GM23248 (cell line): ENCODE measurements at places on chromosomes 2 and 18. TPM values are rescaled to one million over a fixed set of nuclear protein-coding genes. Genes with fewer than 3 reads are reported as not detected.
A peak's percentile ranks its signal among the peaks of the same experiment; 100 is the strongest.

Gene CCDC141
- not detected in 2 replicates for total RNA-seq

Gene ALK
- under 0.01 TPM in 1 of 2 replicates, not detected in the other for total RNA-seq

Gene CHRND
- not detected in 2 replicates for total RNA-seq

- peak; percentile 80 for DNase-seq
- H3K4me3 ChIP-seq: peak overlapping the region; percentile 95
- no peaks in the 10 kb centered on the region for H3K27me3 ChIP-seq
- H3K4me1 ChIP-seq: peaks cover 20% of the 10 kb centered on the region
Observed at GRCh38 chr2:171524018-171524401, 1.7 kb downstream of the CYBRD1 start.

- no peak overlapping the region for H3K4me3 ChIP-seq
- H3K4me1 ChIP-seq: no peaks in the 10 kb centered on the region
- DNase-seq: no peak
- H3K36me3 ChIP-seq: no peaks in the 10 kb centered on the region
- no peaks in the 10 kb centered on the region for H3K27me3 ChIP-seq
Observed at GRCh38 chr2:175792199-175792598, 209.9 kb downstream of the LNPK start.

GRCh38 chr2:57894381-57894780 lies 152.2 kb upstream of the VRK2 start:
- DNase-seq: no peak
- H3K4me3 ChIP-seq: no peak overlapping the region
- no peaks in the 10 kb centered on the region for H3K36me3 ChIP-seq
- H3K27ac ChIP-seq: no peak overlapping the region
- H3K4me1 ChIP-seq: peaks cover 17% of the 10 kb centered on the region
- no peaks in the 10 kb centered on the region for H3K27me3 ChIP-seq

- H3K4me3 ChIP-seq: no peak overlapping the region
- DNase-seq: no peak
- no peaks in the 10 kb centered on the region for H3K27me3 ChIP-seq
- H3K4me1 ChIP-seq: 0 out of 2 replicates have a peak, but pooled peaks cover 16% of the 10 kb centered on the region
Observed at GRCh38 chr2:30680121-30680520, 127.1 kb downstream of the CAPN13 start.

DNA sequence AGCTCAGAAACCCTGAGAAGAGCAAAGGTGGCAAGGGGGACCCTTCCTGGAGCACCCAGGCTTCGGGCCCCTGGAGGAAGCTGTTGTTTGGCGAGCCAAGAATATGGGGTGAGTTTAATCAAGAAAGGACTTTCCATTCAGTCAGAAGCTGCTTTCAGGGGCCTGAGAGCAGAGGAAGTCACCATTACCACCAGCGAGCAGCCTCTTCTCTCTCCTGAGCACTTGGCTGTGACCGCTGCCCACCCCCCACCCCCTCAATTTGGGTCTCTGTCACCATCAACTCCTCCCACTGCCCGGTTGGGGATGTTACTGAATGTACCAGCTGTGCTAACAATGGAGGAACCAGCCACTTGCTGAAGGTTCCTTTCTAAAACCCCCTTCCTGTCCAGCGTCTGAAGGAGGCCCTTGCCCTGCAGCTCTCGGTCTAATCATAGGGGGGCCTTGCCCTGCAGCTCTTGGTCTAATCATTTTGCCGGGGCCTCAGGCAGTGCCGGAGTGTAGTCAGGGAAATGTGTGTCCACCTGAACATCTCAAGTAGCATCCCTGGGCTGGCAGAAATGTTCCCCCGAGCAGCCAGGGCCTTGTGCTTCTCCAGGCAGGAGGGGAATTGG lies 943 bp downstream of the INPP5D start:
- no peak overlapping the region for H3K27ac ChIP-seq
- no peak overlapping the region for H3K4me3 ChIP-seq
- H3K36me3 ChIP-seq: no peaks in the 10 kb centered on the region
- no peaks in the 10 kb centered on the region for H3K4me1 ChIP-seq
